Activated naive CD8-positive, alpha-beta T cell treated with anti-CD3 and anti-CD28 coated beads, Interleukin-2, amount 10 ng/mL, durations not matched to agents 7 days and 5 days (primary cell): ENCODE measurements at places on chromosomes 12 and 14. TPM values are rescaled to one million over a fixed set of nuclear protein-coding genes. Genes with fewer than 3 reads are reported as not detected.

DNA sequence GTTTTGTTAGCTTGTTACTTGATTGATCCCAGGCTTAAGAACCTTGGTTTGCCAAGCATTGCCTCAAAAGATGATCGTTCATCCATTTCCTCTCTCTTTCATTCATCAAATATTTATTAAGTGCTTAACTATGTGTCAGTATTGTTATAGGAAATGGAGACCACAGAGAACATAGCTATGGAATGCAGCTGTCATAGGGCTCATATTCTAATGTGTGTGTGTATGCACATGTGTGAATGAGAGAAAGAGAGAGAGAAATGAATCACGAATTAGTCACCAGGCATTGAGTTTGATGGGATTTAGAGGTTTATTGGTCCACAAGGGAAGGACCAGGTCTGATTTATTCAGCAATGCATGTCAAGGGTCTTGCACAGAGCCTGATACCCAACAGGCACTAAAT lies 71.0 kb upstream of the FBXO21 start:
- H3K27ac ChIP-seq, result no peak overlapping the region
- H3K27me3 ChIP-seq, result peaks cover 7% of the 10 kb centered on the region
- H3K4me3 ChIP-seq, result no peak overlapping the region
- no peak for DNase-seq

KCNK10 gene
- total RNA-seq, result not detected

ENO2 gene
- 231 TPM for total RNA-seq

GRCh38 chr14:58641509-58641908 lies 3.7 kb downstream of the DACT1 start:
- no peak overlapping the region for H3K4me3 ChIP-seq
- no peak for DNase-seq
- peaks cover 13% of the 10 kb centered on the region for H3K4me1 ChIP-seq
- H3K36me3 ChIP-seq, result no peaks in the 10 kb centered on the region
- H3K27me3 ChIP-seq, result peaks cover 27% of the 10 kb centered on the region
- H3K27ac ChIP-seq, result no peak overlapping the region

DNA sequence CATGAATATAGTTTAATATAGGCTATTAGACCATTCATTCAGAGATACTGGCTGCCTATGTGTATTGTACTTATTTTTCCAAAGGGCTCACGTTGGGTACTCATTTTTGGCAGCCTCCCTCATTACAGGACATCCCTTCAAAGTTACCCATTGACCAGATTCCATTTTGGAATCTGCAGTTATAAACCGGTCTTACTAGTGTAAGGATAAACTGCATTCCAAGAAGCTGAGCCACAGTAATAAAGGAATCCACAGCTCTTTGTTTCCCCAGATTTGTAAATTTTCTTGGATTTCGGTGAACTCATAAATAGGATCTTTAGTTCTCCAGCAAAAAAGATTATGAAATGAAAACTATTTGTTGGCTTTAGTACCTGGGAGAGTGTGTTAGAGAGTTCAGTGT lies 18.9 kb upstream of the CFL2 start:
- no peak overlapping the region for H3K4me3 ChIP-seq
- no peak overlapping the region for H3K27ac ChIP-seq
- no peak for DNase-seq
- H3K36me3 ChIP-seq, result no peaks in the 10 kb centered on the region

GRCh38 chr12:13957576-13957975 lies 23.8 kb downstream of the GRIN2B start:
- no peak overlapping the region for H3K4me3 ChIP-seq
- no peak for DNase-seq
- H3K27me3 ChIP-seq, result peaks cover 4% of the 10 kb centered on the region
- H3K4me1 ChIP-seq, result no peaks in the 10 kb centered on the region
- no peak overlapping the region for H3K27ac ChIP-seq
- H3K36me3 ChIP-seq, result no peaks in the 10 kb centered on the region

DNA sequence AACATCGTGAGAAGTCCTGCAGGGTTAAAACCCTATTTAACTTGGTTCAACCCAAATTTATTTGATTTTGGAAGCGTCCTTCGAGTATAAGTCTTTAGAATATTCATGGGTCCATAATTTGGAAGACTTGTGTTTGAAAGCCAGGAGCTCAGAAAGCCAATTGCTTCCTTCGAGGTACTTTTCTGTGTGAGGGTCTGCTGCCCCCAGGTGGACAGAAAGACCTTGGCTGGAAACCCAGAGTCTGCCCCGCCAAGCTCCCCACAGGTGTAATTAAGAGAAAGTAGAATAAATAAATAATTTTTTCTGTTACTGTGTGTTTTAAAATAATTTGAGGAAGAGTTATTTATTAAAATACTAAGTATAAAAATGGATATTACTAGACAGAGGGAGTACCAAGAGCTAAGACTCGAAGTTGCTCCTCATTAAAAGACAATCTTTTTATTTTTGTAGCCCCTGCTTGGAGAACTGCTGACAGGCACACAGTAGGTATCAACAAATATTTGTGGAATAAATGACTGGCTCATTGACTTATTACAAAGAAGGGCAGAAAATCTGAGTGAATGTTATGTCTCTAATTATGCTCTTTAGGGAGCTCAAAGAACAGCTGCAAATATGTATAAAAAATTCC lies 105.8 kb downstream of the PAH start:
- H3K4me3 ChIP-seq, result no peak overlapping the region
- no peak for DNase-seq
- no peak overlapping the region for H3K27ac ChIP-seq
- H3K27me3 ChIP-seq, result peaks cover 7% of the 10 kb centered on the region
- H3K4me1 ChIP-seq, result no peaks in the 10 kb centered on the region
- H3K36me3 ChIP-seq, result no peaks in the 10 kb centered on the region

AMHR2 gene
- total RNA-seq, result not detected

PDE3A gene
- total RNA-seq, result not detected

DNA sequence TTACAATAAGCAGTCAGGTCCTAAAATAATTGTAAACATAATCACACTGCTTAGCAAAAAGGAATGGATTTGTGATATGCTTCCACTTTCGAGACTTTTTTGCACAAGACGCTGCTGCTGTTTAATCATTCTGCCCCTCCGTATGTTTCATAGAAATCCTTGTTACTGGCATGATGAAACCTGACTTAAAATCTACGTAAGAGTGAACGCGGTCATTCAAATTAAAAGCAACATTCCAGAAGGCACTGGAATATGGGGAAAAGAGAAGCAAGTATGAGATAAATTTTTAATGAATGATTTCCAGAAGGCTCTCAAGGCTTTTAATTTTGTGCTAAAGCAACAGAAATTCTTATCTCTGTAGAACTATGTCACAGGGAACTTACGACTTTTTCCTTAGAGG lies 1.1 kb downstream of the CNIH1 start:
- H3K27me3 ChIP-seq, result no peaks in the 10 kb centered on the region
- peaks cover 35% of the 10 kb centered on the region for H3K4me1 ChIP-seq
- H3K36me3 ChIP-seq, result peaks cover 14% of the 10 kb centered on the region
- H3K27ac ChIP-seq, result peak overlapping the region; percentile 81
- H3K4me3 ChIP-seq, result peak overlapping the region; percentile 93

DNA sequence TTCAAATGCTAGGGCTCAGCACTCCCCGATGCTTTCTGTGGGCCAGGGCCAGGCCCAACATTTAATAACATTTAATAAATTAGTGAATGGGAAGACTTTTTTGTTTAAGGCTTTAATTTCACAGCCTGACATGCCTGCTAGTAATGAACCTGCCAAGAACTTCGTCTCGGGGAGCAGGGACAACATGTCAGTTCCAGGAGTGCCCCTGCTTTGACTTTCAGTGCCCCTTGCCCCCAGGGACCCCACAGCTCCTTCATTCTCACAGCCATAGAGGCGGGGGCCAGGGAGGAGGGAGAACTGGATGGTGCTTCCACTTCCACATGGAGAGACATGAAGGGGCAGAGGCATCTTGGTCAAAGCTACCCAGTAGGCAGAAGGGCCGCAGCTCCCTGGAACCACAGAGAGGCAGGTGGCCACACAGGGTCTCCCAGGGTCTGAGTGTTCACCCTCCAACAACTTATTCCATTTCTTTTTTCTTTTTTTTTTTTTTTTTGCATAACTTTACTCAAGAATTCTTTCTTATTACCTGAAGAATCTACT lies 66.0 kb upstream of the DDX11 start:
- H3K27ac ChIP-seq, result no peak overlapping the region
- H3K36me3 ChIP-seq, result no peaks in the 10 kb centered on the region
- no peak for DNase-seq
- peaks cover 4% of the 10 kb centered on the region for H3K27me3 ChIP-seq

DNA sequence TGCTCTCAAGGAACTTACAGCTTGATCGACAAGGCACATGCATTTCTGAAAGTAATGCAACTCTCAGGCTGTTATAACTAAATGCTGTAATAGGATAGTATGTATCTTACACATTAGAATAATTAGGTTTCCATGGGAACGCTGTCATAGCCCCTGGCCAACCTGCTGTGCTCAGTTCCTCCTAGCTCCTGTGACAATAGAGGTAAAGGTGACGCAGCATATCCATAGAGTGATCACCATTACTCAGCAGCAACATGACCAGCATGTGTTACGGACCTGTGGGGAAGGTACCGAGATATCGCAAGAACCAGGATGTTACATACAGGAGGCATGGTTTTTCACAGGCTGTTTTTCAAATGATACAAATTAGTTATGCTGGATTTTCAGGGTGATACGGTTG lies 150.7 kb downstream of the CAND1 start:
- H3K27me3 ChIP-seq, result no peaks in the 10 kb centered on the region
- no peak for DNase-seq
- H3K4me3 ChIP-seq, result no peak overlapping the region

- no peak overlapping the region for H3K27ac ChIP-seq
- peaks cover 12% of the 10 kb centered on the region for H3K27me3 ChIP-seq
- no peak overlapping the region for H3K4me3 ChIP-seq
- H3K4me1 ChIP-seq, result peaks cover 6% of the 10 kb centered on the region
Observed at GRCh38 chr14:54646626-54647025, 79.7 kb downstream of the SAMD4A start.

- no peak for DNase-seq
- no peaks in the 10 kb centered on the region for H3K4me1 ChIP-seq
- H3K27me3 ChIP-seq, result peaks cover 2% of the 10 kb centered on the region
- H3K4me3 ChIP-seq, result no peak overlapping the region
- H3K27ac ChIP-seq, result no peak overlapping the region
- H3K36me3 ChIP-seq, result no peaks in the 10 kb centered on the region
Observed at GRCh38 chr14:96136371-96137005, 68.2 kb upstream of the BDKRB2 start.

- H3K4me3 ChIP-seq, result no peak overlapping the region
- no peak for DNase-seq
- H3K27ac ChIP-seq, result no peak overlapping the region
Observed at GRCh38 chr12:112236386-112236785, 111.0 kb downstream of the TRAFD1 start.

- peaks cover 4% of the 10 kb centered on the region for H3K27me3 ChIP-seq
- no peaks in the 10 kb centered on the region for H3K36me3 ChIP-seq
- H3K4me1 ChIP-seq, result peaks cover 33% of the 10 kb centered on the region
- peak within 1 kb of the TSS; percentile 89 for H3K4me3 ChIP-seq
- peak within 1 kb of the TSS; percentile 82 for H3K27ac ChIP-seq
Observed at GRCh38 chr14:75981426-75982265, at the start of gene TGFB3. Gene TGFB3, minus strand, starts transcription at chr14:75981995. Its CDS starts 1,102 bp downstream, at chr14:75980893.

- no peaks in the 10 kb centered on the region for H3K36me3 ChIP-seq
- no peak for DNase-seq
- peaks cover 24% of the 10 kb centered on the region for H3K4me1 ChIP-seq
- H3K27me3 ChIP-seq, result peaks cover 82% of the 10 kb centered on the region
- H3K4me3 ChIP-seq, result no peak overlapping the region
Observed at GRCh38 chr12:57616383-57617101, 5.3 kb downstream of the ARHGEF25 start.

DNA sequence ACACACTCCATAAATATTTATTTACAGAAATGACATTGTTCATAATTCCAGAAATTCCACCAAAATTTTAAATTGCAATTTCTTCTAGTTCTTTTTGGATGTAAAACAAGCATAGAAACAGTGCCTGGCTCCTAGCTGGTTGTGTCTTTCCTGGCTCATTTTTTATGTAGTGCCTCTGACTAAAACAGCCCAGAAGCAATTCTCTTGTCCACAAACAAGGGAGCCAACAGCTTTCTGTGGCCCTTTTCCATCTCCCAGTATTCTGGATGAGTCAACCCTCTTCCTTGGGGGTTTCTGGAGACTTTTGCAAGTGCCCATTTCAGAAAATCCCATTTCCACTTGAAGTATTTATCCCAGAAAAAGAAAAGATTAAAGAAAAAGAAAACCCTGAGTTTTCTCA lies 141.4 kb downstream of the PHLDA1 start:
- no peaks in the 10 kb centered on the region for H3K36me3 ChIP-seq
- no peak overlapping the region for H3K27ac ChIP-seq
- no peaks in the 10 kb centered on the region for H3K4me1 ChIP-seq
- H3K4me3 ChIP-seq, result no peak overlapping the region
- DNase-seq, result no peak
- H3K27me3 ChIP-seq, result peaks cover 16% of the 10 kb centered on the region

DNA sequence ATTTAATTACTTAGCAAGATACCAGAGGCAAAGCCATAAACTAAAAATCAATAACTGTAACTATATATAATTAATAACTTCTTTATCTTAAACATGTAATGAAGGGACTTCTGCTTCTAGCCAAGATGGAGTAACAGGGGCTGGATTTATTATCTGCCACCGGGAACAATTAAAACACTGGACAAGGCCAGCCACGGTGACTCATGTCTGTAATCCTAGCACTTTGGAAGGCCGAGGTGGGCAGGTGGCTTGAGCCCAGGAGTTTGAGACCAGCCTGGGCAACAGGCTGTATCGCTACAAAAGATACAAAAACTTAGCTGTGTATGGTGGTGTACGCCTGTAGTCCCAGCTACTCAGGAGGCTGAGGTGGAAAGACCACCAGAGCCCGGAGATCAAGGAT lies 113.6 kb downstream of the TAOK3 start:
- no peak overlapping the region for H3K27ac ChIP-seq
- H3K4me1 ChIP-seq, result no peaks in the 10 kb centered on the region
- H3K36me3 ChIP-seq, result peaks cover 49% of the 10 kb centered on the region
- no peak overlapping the region for H3K4me3 ChIP-seq
- DNase-seq, result no peak
